ENCODE measurements at places on chromosomes 13 and 19.

DNA sequence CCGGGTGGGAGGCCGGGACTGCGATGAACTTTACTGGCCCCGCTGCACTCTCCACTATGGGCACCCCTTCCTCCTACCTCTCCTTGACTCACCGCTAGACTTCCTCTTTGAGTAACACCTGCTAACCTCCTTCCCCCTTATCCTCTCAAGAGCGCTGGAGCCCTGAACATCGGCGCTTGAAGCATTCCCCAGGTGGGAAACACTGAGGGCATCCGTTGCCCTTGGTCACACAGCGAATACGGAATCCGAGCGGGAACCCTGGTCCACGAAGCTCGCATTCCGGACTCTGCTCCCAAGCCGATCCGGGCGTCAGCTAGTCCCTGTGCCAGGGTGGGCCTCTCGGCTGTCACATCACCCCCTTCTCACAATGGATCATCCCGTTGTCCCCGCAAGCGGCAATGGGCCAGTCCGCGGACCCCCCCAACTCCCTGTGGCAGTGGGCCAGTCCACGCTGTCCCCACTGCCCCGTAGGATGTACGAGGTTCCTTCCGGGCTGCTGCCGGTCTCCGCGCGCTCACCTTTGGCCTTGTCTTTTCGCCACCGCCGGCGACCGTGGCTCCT is 4.2 kb downstream of the LIPE start:
- DNase-seq: peak; percentile 53

GRCh38 chr13:97905517-97905916 is 48.0 kb upstream of the IPO5 start:
- no peak for DNase-seq

DNA sequence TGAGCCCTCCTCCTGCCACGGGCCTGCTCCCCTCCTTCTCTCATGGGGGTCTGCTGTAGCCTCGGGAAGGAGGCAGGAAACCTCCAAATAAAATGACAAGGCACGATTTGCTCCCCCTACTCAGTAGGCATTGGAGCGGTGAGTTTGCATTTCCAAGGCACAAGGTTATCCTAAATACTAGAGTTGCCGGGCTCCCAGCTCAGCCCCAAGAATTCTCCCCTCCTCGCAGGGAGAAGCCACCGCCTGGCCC is 1.5 kb downstream of the CEBPA start:
- DNase-seq: no peak

DNA sequence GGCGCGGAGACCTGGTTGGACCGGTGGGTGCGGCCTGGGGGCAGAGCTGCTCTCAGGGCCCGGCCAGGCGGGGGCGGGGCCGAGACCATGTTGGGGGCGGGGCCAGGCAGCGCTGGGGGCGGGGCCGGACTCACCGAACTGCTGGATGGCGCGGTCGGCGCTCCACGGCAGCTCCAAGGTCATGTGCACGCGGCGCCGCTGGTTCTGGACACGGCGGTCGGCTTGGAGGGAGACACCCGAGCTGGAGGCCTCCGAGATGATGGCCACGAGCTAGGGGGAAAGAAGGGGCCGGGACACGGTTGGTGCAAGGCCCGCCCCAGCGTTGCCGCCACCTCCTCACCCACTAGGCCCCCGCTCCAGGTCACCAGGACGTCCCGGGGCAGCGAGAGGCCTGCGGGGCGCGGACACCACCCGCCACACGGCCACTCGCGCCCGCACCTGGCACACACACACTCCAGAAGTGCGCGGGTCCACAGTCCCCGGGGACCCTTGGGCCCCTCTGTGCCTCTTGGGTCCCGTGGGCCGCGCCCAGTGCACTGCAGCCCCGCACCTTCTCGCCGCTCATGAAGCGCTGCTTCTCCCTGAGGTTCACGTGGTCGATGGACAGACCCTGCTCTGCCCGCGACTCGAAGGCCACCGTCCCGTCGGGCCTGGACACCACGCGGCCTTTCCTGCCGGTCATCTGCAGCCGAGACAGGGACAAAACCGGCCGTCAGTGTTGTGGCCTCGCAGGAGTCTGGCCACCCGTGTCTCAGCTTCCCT is 8.7 kb downstream of the GPX4 start:
- DNase-seq: no peak

DNA sequence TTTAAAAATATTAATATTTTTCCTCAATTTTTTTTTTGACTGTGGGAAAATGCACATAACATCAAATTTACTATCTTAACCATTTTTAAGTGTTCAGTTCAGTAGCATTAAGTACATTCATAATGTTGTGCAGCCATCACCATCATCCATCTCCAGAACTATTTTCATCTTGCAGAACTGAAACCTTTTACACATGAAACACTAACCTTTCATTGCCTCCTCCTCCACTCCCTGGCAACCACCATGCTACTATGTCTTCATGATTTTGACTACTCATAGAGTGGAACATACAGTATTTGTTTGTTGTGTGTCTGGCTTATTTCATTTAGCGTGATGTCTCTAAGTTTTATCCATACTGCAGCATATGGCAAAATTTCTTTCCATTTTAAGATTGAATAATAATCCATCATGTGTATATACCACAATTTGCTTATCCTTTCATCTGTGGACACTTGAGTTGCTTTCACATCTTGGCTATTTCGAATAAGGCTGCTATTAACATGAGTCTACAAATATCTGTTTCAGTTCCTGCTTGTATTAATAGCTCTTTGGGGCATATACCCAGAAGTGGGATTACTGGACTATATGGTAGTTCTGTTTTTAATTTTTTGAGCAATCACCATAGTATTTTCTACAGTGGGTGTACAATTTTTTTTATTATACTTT is 376.4 kb downstream of the MTUS2 start:
- no peak for DNase-seq

DNA sequence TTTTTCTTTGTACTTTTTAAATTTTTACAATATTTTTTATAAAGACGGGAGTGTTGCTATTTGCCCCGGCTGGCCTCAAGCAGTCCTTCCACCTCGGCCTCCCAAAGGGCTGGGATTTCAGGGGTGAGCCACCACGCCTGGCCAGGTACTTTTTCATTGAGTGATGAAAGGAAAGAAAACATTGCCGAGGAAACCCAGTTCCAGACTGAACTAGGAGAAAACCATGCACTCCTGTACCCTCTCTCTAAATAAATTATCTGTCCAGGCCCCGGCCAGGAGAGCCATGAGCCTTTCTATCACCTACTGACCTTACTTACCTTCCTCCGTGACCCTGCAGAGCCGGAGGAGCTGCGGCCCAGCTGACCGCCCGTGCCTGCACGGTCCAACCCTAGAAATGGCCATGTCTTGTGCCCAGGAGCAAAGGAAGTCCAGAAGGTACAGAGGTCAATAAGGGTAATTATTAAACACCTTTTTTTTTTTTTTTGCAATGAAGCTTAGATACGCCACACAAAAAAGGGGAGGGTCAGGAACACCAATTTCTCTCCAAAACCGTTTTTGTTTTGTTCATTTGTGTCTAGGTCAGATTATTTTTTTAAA is at the start of gene SLC7A9:
Gene SLC7A9, minus strand, starts transcription at position 399 of the 597 bp plus-strand sequence. CDS start 1,233 bp downstream, outside the sequence.
- DNase-seq: no peak

DNA sequence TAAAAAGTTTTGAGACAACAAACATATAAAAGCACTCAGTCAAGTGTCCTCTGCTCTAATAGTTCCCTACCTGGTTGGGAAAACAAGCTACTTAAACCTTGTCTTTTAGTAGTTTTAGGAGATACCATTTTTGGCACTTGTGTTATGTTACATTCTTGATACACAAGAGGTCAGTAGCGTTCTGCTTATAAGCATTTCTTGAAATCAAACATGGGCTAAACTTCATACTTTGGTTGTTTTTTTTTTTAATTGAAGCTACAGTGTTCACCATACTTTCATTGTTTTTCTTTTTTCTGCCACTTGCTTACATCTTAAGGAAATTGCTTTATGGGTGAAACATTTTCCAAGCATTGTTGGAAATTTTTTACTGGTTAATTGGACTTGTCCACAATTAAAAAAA is 12.9 kb downstream of the NHLRC3 start:
- DNase-seq: no peak

DNA sequence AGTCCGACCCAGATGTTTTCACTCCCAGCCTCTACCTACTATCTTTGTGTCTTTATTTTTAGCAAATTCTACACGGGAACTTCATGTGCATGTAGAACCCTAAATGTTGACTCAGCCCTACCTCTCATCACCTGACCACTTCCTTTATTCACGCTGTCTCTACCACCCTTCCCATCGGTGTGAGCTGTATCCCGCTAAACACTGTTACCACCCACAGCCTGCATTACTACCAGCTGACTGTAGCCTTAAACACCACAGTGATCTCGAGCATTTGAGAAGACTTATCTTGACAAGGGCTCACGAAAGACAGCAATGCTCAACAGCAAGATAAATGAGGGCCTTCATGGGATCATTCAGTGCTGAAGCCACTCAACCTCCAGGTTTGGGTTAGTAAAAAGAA is 15.1 kb downstream of the NCR1 start:
- DNase-seq: no peak

DNA sequence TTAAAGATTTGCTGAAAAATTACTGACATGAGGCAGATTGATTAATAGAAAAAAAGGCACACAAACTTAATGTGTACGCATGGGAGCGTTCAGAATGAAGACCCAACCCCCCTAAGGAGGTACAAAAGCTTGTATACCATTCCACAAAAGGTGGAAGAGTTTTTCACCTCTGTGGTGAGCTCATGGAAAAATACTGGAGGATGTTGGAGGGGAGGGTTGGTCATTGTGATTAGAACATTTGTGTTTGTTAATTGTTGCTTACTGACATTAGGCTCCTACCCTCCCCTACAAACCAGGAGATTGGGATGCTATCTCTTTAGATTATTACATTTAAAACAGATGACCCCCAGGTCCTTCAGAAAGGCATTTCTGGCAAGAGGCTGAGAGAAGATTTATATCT is 1973.3 kb downstream of the OLFM4 start:
- DNase-seq: no peak

DNA sequence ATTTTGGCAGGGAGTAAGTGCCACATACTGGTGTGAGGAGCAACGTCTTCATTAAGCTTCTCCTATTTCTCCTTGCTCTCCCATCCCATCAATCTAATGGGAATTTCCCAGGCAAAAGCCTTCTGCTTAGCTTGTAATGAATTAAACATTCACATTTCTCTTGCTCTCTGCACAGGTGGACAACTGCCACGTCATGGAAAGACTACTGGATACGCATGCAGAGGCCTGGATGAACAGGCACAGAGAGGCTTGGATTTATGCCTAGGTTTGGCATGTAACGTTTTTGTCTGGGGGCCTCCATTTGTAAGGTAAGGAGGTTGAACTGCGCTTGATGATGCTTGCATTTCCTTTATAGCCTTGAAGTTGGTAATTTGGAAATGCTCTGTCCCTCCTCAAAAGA is 374.8 kb downstream of the KLF12 start:
- DNase-seq: no peak

DNA sequence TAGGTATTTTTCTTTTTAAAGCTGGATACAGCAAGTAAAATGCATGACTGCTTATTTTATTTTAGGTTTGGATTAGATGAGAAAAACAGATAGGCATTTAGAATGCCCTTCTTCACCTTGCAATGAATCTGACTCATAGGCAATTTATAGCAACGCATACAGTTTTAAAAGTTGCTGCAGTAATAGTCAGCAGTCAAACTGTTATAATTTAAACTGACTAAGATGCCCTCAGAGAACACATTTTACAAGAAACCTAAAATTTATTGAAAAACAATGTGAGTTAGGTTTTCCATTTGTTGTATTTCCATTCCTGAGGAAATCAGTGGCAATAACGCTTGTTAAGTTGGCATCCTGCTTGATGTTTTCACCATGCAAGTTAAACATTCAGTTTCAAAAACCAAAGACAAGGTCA is 1128.2 kb upstream of the PCDH9 start:
- DNase-seq: no peak

DNA sequence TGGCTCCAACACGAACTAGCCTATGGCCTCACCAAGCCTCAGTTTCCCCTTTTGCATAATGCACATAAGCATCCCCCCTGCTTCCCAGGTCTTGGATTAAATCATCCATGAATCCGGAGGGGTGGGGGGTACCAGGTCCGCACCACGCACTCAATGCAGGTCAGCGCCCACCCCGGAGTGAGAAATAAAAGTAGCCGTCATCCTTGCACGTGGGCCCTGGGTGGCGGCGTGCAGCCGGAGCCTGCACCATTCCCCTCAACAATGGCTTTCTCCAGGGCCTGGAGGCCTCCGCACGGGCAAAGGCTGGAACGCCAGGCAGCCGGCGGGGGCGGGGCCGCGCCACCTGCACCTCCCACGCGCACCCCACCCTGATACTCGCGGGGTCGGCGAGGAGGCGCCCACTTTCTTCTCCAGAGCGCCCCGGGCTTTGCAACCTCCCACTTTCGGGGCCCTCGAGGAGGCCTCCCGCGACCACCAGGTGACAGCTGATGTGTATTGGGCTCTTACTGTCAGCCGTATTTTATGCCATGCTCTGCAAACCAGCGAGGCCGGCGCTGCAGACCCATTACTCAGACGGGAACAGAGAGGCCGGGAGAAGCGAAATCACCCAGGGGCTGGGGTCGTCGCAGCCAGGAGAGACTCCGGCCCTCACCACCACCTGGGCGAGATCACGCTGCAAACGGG is 767 bp upstream of the GADD45B start:
- DNase-seq: peak; percentile 47

DNA sequence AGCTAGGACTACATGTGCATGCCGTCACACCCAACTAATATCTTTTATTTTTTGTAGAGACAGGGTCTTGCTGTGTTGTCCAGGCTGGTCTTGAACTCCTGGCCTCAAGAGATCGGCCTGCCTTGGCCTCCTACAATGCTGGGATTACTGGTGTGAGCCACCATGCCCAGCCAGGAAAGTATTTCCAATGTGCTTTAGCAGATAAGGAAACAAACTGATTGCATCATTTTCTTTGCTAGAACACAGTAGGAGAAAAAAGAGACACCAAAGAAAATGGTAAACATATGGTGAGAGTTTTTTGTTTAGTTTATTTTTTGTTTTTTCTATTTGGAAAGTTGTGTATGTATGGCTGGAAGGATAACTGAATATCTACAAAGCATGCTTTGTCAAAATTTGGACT is 46.9 kb upstream of the AKAP11 start:
- DNase-seq: no peak

GRCh38 chr19:38849860-38850435 is at the start of gene HNRNPL:
Gene HNRNPL (minus strand): TSS chr19:38849986. CDS start chr19:38849966, 20 bp downstream.
- peak; percentile 98 for DNase-seq

- DNase-seq: no peak
These were observed 32.6 kb upstream of the SPACA7 start for GRCh38 chr13:112343591-112343990.

GRCh38 chr13:85140192-85140591 is 659.0 kb downstream of the SLITRK6 start:
- DNase-seq: no peak

DNA sequence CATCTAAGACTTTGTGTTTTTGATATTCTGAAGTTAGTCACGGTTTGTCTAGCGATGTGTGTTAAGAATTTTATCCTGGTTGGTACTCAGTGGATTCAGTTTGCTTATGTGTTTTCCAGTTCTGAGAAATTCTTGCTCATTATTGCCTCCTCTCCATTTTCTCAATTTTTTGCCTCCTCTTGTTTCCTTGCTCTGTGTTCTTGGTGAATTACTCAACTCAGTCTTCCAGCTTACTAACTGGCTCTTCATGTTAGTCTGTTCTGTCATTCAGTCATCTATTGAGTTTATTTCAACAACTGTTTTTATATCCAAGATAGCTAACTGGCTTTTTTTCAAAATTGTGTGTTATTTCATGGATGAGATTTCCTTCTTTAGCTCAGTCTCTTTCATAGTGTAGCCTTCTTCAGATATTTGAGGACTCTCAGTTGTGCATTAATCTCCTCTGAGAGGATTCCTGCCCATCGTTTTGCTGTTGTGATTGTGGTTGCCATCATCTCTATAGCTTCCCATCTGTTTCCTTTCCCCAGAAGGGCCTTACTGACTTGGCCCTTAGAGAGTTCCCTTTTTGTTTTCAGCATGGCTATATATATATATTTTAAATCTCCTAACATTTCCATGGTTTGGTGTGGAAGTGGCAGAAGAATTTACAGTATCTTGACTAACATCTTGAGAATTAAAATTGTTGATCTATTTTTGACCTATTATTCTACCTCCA is 6.2 kb downstream of the SETDB2 start:
- no peak for DNase-seq
